ENCODE measurements at places on chromosomes 7 and 10.

GRCh38 chr7:106057962-106058927 is 53.9 kb downstream of the SYPL1 start:
- no peak overlapping the region for H3K4me3 ChIP-seq
- H3K4me1 ChIP-seq: peaks cover 12% of the 10 kb centered on the region
- DNase-seq: no peak
- H3K27me3 ChIP-seq: no peaks in the 10 kb centered on the region
- H3K36me3 ChIP-seq: no peaks in the 10 kb centered on the region

DNA sequence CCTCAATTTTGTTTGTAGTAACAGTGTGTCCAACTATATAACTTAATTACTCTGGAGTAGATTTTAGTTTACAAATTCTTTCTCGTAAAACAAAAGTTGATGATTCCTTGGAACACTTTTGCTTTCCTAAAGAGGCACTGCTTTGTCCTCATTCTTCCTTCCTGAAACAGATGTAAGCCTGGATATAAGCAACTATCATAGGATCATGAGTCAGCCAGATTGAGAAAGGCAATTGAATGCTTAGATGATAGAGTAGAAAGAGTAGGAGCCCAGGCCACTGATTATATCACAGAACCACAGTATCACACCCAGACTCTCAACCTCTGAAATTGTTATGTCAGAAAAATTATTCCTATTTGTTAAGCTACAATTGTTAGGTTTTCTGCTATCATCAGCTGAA is 69.9 kb downstream of the TMEM106B start:
- no peaks in the 10 kb centered on the region for H3K27me3 ChIP-seq
- no peak for DNase-seq
- H3K36me3 ChIP-seq: no peaks in the 10 kb centered on the region
- no peak overlapping the region for H3K4me3 ChIP-seq

- peaks cover 14% of the 10 kb centered on the region for H3K36me3 ChIP-seq
- H3K27ac ChIP-seq: no peak overlapping the region
- DNase-seq: no peak
- no peaks in the 10 kb centered on the region for H3K27me3 ChIP-seq
- no peaks in the 10 kb centered on the region for H3K4me1 ChIP-seq
- no peak overlapping the region for H3K4me3 ChIP-seq
Observed at GRCh38 chr10:74365109-74365508, 214.1 kb downstream of the ADK start.

DNA sequence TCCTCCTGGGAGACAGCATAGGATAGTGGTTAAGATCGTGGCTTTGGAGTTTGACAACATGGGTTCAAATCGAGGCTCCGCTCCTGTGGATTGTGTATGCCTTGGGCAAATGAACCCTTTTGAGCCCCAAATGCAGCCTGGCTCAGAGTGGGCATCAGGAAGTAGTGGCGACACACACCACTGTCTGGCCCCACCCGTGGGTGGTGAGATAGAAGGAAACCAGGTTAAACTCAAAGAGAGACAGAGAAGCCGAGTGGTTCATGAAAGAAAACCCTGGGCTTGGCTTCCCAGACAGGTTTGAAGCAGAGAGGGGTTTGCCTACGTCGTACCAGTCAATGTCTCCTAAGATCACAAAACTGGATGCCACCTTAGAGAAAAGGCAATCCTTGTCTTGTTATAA is 57.7 kb downstream of the PRTFDC1 start:
- H3K27ac ChIP-seq: peak overlapping the region; percentile 29
- no peaks in the 10 kb centered on the region for H3K36me3 ChIP-seq
- peaks cover 18% of the 10 kb centered on the region for H3K4me1 ChIP-seq

DNA sequence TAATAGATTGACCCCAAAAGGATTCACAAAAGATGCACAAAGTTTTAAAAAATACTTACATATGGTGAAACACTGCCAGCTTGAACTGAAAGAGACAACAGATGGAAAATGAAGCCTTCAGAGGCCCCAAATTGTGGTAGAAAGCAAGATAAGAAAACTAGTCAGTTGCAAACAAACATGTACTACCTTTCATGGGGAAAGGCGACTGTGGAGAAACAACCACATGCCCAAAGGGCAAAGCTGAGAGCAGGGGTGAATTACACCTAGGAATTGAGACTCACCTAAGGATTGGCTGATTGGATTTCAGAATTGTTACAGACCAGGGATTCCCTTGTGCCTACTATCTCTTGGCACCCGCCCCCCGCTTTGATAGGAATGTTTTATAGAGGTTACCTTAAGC is 13.1 kb downstream of the EPC1 start:
- no peaks in the 10 kb centered on the region for H3K36me3 ChIP-seq
- no peak for DNase-seq
- H3K4me3 ChIP-seq: no peak overlapping the region
- no peaks in the 10 kb centered on the region for H3K27me3 ChIP-seq

GRCh38 chr10:77561991-77562390 is 75.6 kb downstream of the KCNMA1 start:
- DNase-seq: no peak
- no peak overlapping the region for H3K27ac ChIP-seq
- no peaks in the 10 kb centered on the region for H3K27me3 ChIP-seq
- H3K36me3 ChIP-seq: no peaks in the 10 kb centered on the region
- no peaks in the 10 kb centered on the region for H3K4me1 ChIP-seq

DNA sequence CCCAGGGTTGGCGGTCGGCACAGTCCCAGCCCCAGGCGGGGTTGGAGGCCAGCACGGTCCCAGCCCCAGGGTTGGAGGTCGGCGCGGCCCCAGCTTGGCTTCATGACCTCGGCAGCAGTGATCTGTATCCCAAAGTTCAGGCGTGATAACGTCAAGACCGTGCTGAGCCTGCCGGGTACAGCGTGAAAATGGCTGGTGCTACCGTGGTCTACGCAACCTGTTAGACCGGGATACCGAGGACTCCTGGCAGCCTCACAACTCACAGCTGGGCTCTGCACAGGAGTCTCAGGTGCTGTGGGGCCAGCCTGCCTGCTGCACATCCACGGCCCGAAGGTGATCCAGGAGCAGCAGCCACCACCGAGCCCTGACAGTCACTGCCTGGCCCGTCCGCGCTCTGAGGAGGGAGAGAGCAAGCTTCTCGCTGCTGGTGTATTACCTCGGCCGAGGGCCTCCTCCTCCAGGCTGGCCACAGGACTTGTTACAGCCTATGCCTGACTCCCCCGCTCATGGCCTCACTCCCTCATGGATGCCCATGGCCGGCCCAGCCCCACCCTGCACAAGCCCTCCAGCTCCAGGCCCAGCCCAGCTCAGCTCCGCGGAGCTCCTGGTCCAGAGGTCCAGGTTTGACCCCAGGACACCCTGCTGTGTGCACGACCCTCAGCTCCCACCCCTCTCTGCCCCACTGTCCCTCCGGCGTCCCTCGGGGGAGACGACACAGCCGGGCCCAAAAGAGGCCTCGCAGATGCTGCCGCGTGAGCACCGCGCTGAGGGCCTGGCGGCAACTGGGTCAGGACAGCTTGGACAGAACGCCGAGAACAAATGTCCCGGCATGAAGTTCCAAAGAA is 156.0 kb downstream of the ELFN1 start:
- no peaks in the 10 kb centered on the region for H3K27me3 ChIP-seq
- no peak overlapping the region for H3K27ac ChIP-seq
- no peak overlapping the region for H3K4me3 ChIP-seq
- no peak for DNase-seq
- no peaks in the 10 kb centered on the region for H3K36me3 ChIP-seq

- H3K36me3 ChIP-seq: no peaks in the 10 kb centered on the region
- no peaks in the 10 kb centered on the region for H3K4me1 ChIP-seq
- no peaks in the 10 kb centered on the region for H3K27me3 ChIP-seq
- DNase-seq: no peak
- H3K4me3 ChIP-seq: no peak overlapping the region
Observed at GRCh38 chr7:27109466-27110185, 7.1 kb upstream of the HOXA2 start.

Data from naive thymus-derived CD4-positive, alpha-beta T cell (primary cell).